Endothelial cell of umbilical vein (primary cell): ENCODE measurements at places on chromosomes 4 and X. TPM values are rescaled to one million over a fixed set of nuclear protein-coding genes. Genes with fewer than 3 reads are reported as not detected.

Gene PDE6B
- 0.77 and 0.78 TPM in 2 replicates for polyA plus RNA-seq

Gene MAGEB1
- not detected in 2 replicates for polyA plus RNA-seq

Gene ZIC3
- not detected in 2 replicates for polyA plus RNA-seq

Gene CSN1S1
- not detected in 2 replicates for polyA plus RNA-seq

Gene UGT2B28
- polyA plus RNA-seq: not detected in 2 replicates

Gene TCP11X2
- not detected in 2 replicates for polyA plus RNA-seq

Gene BMP3
- polyA plus RNA-seq: not detected in 2 replicates

Gene GC
- not detected in 2 replicates for polyA plus RNA-seq

Gene CT45A5
- polyA plus RNA-seq: not detected in 2 replicates
